ENCODE measurements at places on chromosomes 1 and 21.

GRCh38 chr1:178284058-178284457 lies 190.2 kb downstream of the RASAL2 start:
- DNase-seq, result peak; percentile 51

GRCh38 chr1:231162970-231163829 lies 1.3 kb downstream of the TRIM67 start:
- no peak for DNase-seq

- DNase-seq, result peak; percentile 83
Measured at GRCh38 chr1:108570128-108570527, 10.2 kb downstream of the EEIG2 start.

- no peak for DNase-seq
Measured at GRCh38 chr1:116270316-116271057, 102.6 kb upstream of the ATP1A1 start.

DNA sequence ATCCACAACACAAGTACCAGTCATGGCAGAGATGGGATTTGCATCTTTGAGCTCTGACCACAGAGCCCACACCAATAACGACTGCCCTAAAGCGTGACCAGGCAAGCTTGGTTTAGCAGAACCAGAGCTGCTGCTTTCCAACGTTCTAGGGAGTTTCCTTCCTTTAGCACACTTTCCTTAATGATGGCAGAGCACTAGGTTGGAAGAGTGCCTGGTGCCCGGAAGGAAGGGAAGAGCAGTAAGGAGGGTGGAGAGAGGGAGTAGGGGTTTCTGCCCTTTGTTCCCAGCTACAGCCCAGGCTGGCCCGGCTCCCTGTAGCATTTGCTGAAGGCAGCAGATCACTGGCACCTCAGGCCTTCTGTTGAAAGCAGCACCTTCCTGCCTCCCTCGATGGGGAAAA lies 6.1 kb upstream of the EVA1C start:
- no peak for DNase-seq

- DNase-seq, result no peak
Measured at GRCh38 chr1:171566467-171566866, 55.6 kb upstream of the MYOCOS start.

DNA sequence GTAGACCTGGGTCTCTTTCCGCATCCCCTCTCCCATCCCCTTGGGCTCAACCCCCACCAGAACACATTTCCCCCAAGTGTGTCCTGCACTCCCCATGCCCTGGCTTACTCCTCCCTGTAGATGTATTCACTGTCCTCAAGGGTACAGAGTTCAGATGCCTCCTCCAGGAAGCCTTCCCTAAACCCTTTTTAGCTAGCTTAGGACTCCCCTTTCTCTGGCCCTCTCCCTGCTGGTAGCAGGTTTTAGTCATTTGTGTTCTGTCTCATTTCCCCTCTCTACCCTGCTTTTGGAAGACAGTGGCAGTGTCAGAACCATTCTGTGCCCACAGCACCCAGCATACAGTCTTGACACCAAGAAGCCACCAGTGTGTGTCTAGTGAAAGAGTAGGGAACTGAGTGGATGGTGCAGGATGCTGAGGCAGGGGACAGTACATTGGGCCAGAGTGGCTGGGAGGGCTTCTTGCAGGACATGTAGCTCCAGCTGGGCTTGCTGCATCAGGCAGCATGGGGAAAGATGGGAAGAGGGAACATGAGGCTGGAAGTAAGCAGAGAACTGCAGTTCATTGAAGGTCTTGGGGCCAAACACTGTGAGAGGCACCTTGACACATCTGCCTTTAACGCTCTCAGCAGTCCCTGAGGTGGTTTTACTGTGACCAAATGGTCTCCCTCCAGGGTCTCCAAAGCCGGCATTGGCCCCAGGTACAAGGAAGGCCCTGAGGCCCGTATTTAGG lies 2.5 kb downstream of the FOXO6 start:
- DNase-seq, result no peak

DNA sequence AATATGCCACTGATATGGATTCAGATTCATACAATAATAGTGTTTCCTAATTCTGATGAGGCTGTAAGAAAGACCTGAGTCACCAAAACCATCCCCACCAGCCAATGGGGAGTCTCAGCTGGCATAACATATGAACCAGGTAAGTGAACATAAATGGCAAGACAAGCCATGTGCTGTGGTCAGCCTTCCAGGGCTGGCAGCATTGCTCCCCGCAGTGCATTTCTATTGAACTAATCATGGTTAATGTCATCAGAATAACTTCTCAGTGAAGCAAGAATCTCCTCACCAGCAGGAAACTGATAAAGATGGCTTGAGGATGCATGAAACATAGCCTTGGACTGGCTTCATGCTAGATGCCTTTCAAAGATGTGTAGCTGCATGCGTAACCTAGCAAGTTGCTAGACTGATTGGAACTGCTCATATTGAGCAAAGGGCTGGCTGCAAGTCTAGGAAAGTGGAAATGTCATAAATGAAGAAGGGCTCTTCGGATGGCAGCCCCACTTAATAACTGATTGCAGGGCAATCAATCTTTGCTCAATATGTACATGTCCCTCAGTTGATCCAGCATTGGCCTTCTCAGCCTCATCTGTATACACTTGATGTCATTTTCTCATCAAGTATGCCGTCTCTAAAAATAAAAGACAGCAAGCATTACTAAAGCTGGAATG lies 88.0 kb downstream of the NTNG1 start:
- DNase-seq, result no peak

DNA sequence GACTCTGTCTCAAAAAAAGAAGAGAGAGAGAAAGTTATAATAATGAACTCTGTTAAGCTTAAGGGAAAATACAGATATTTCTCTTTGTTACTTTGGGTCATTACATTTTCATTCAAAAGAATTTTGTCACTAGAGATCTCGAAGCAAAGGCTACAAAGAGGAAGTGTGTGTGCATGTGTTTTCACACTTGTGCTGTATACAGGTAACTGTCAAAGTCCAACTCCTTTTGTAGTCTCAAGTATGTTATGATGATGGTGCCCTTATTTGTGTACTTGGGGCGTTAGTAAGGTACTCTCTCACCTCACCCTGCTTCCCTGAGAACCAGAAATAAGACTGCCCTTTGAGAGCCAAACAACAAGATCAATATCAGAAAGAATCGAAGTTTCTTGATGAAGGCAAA lies 152.9 kb upstream of the ZNF644 start:
- no peak for DNase-seq

DNA sequence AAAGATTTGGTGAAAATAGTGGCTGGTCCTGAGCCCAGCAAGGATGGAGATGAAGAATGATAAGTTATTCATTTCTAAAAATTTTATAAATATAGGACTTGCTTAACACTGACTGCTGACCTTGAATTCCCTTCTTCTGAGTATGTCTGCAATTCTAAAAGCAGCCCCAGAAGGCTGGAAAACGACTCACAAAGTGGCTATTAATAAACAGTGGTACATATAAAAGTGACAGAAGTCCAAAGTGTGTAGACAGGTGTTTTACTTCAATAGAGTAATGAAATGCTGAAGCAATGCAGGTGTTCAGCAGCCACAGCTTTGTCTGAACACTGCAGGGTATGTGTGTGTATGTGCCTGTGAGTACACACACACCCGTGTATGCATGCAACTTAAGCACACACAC lies 219.0 kb upstream of the NRIP1 start:
- DNase-seq, result no peak

DNA sequence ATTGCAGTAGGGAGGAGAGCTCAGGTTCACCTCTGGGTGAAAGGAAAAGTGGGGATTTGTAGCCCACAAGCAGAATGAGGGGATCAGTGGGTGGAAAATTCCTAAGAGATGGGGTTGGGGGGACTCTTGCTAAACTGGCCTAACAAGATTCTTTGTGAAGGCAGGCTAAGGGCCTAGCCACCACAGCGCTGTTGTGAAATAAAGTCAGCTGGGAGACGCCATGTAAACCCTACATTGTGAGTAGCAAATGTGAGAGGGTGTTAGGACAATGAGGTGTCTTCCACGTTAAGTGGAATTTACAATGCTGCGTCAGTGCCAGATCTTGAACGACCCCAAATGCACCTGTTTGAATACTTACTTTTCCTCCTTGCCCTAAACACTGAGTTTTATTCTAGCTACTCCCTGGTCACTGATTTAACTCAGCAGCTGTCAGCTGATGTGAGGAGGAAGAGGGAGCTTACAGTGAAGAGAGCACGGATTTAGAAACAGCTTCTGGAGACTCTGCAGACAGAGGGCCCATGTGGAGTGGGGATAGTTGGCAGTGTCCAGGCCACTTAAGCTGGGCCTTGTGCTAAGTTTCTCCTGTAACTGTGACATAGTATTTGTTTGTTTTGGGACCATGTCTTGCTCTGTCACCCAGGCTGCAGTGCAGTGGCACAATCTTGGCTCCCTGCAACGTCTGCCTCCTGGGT lies 17.3 kb downstream of the PDPN start:
- DNase-seq, result no peak

DNA sequence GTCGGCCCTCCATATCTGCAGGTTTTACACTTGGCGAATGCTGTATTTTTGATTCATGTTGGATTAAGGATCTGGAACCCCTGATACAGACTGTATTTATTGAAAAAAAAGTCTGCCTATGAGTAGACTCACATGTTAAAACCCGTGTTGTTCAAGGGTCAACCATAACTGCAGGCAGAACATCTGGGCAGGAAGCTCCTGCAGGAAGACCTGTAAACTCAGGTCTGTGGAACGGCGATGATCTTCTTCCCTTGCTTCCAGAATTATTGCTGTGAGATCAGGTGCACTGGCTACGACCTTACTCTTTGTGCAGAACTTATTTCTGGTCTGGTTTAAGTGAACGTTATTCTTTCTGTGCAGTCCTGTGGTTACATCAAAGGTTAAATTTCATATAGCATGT lies 96.6 kb downstream of the DISC1 start:
- DNase-seq, result no peak

DNA sequence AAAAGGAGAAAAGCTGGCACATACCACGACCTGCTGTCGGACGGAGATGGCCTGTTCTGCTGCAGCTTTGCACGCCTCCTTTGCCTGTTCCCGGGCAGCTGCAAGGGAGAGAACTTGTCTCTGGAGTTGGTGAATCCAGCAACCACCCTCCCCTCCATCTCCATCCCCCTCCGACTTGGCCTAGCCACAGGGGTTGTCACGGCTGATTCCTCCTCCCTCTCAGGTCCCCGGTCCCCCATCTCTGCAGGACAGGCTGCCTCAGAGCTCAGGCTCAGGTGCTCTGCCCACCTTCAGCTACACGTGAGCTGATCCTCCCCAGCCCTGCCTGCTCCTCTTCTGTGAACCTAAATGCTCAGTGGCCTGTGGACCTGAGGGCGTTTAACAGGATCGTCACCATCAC lies 11.1 kb upstream of the SRM start:
- DNase-seq, result no peak

GRCh38 chr1:153670859-153671627 lies at the start of gene ILF2:
ILF2 (minus strand) TSS chr1:153670993; CDS start chr1:153670922, 71 bp downstream.
- DNase-seq, result peak; percentile 99

DNA sequence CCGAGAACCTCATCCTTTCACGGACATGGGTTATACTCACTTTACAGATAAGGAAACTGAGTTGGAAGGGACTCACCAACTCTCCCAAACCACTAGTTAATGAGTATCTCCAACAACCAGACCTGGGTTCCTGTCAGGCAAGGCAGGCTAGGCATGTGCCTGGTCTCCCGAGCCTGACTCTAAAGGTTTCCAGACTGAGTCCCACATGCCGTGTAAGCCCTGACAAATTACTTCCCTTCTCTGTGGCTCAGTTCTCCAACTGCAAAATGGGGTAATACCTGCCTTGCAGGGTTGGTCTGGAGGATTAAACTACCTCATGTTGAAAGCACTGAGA lies 34.3 kb downstream of the SSBP3 start:
- DNase-seq, result no peak

- no peak for DNase-seq
Measured at GRCh38 chr1:21337928-21338572, 47.8 kb upstream of the ECE1 start.

DNA sequence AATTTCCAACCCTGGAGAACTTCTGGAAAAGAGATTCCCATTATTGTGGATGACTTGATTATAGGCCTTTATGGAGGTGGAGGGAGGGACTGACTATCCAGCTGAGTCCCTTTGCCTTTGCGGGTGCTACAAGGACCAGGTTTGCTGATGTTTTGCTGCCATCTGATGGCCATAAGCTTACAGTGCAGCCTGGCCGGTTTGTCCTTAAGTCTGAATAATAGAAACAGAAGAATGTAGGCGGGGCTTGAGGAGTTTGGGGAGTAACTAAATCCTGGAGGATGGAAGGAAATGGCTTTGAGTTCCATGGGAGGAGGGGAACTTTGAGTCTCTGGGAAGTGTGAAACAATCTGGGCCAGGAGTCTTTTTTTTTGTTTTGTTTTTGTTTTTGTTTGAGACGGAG lies 55.7 kb upstream of the CD1D start:
- peak; percentile 90 for DNase-seq

- no peak for DNase-seq
Measured at GRCh38 chr1:225460737-225461532, 33.1 kb upstream of the LBR start.

- DNase-seq, result peak; percentile 48
Measured at GRCh38 chr1:68111519-68112436, 61.4 kb upstream of the DIRAS3 start.

DNA sequence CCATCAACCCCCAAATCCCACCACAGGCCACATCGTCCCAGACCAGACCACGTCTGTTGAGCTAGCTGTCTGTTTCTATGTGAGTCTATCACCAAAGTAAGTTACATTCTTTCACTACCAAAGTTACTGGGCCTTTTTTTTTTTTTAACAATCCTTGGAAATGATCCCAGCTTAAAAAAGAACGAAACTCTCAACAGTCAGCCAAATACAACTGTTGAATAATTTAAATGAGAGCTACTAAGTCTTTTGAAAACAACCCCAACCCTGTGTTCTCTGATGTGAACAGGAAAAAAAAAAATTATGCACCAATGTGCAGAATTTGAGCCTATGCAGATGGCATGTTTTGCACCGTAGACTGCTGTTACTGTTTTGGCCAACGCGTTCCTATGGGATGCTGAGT lies 134.0 kb upstream of the ETS2 start:
- DNase-seq, result no peak

GRCh38 chr1:205961405-205961804 lies 18.1 kb upstream of the SLC26A9 start:
- DNase-seq, result no peak

DNA sequence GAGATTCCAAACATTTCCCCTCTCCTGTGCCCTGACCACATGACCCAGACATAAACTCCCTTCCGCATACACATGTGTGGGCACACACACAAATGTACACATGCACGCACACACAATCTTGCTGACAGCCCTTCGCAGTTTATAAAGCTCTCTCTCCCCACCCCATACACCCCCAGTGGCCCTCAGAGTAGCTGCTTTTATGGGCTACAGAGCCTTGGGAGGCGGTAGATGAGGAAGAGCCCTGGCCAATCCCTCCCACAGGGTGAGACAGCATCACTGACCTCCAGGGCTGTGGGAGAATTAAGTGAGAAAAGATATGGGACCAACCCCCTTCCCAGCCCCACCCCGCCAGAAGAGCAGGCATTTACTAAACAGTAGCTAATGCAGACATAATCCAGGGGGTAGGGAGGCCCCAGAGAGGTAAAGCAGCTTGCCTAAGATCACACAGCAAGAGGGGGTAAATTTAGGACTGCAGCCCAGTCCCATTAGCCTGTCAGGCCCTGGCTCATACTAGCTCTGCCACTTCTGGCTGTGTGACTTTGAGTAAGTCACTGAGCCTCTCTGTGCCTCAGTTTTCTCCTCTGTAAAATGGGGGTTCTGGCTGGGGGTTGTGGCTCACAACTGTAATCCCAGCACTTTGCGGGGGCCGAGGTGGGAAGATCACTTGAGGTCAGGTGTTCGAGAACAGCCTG lies 5.1 kb downstream of the SDC3 start:
- DNase-seq, result no peak

- no peak for DNase-seq
Measured at GRCh38 chr1:185044387-185044786, 971 bp upstream of the RNF2 start.

GRCh38 chr1:230750986-230751625 lies 3.9 kb downstream of the CAPN9 start:
- no peak for DNase-seq

GRCh38 chr1:160519642-160520435 lies 3.2 kb downstream of the SLAMF6 start:
- DNase-seq, result no peak
